ENCODE measurements at places on chromosomes 4 and X.

DNA sequence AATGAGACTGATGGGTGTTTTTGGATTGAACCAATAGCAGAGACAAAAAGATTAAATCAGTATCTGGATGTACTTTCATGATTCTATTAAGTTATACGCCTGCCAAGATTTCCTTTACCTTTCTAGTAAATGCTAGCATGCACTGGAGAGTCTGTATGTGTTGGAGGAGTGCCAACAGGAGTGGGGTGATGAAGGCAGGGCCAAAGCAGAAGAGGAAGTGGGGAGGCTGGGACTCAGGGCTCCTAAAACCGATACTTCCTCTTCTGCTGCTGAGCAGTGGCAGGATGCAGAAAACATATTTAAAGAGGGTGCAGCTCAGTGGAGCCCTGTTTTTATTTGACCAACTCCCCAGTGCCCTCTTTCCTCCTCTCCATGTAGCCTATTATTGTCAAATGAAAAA lies 5.6 kb downstream of the CYSLTR1 start:
- DNase-seq: peak; percentile 1

DNA sequence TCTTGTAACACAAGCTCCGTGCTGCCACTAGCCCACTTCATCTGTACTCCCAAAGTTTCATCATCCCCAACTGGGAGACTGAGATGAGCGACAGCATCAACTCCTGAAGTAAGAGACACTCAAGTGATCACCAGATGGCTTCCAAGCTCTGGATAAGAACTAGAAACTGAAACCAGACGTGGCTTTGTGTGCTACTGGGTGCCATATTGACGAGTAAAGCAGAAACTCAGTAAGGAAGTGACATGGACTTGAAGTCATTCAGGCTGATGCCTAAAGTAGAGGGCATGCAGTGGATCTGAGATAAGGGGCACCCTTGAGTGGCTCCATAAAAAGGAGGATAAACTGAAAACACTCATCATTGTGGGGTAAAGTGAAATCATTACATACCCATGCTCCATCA lies 72.4 kb downstream of the PCYT1B start:
- DNase-seq: no peak

GRCh38 chrX:121581885-121582284 lies 534.5 kb downstream of the GLUD2 start:
- no peak for DNase-seq

DNA sequence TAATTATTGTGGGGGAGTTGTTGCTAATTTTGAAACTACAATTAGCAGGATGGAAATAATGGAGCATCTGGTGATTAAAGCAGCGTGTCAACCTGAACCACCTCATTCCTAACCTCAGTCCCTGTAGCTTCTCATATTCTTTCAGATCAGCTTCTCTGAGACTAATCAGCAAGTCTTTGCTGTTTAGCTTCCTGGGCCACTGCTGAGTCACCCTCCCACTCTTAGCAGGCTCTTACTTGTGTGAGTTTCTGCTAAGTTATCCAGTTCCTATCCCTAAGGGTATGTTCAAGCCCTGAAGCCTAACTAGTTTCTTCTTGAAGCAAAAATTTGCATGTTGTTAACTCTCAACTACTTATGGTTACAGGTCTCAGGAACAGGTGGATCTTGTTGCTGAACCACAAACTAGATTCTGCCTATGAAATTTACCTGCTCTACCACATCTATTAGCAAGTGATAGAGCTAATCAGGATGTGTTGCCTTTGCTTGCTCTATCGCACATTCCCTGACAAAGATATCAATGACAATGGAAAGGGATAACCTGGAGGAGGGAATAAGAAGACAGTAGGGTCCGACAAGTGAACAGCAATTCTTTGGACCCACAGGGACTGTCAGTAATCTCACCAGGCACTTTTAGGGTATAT lies 134.2 kb downstream of the EIF4E start:
- DNase-seq: no peak
